CD4-positive, alpha-beta memory T cell (primary cell): ENCODE measurements at places on chromosomes 5 and 9. TPM values are rescaled to one million over a fixed set of nuclear protein-coding genes. Genes with fewer than 3 reads are reported as not detected.

The ATG10 gene
- total RNA-seq = 7.9 TPM

- DNase-seq = no peak
Observed at GRCh38 chr9:105064248-105065097, 136.5 kb upstream of the ABCA1 start.

GRCh38 chr5:139524446-139524845 is 36.7 kb upstream of the UBE2D2 start:
- DNase-seq = no peak

- DNase-seq = no peak
Observed at GRCh38 chr5:77423022-77423750, 68.9 kb downstream of the WDR41 start.

DNA sequence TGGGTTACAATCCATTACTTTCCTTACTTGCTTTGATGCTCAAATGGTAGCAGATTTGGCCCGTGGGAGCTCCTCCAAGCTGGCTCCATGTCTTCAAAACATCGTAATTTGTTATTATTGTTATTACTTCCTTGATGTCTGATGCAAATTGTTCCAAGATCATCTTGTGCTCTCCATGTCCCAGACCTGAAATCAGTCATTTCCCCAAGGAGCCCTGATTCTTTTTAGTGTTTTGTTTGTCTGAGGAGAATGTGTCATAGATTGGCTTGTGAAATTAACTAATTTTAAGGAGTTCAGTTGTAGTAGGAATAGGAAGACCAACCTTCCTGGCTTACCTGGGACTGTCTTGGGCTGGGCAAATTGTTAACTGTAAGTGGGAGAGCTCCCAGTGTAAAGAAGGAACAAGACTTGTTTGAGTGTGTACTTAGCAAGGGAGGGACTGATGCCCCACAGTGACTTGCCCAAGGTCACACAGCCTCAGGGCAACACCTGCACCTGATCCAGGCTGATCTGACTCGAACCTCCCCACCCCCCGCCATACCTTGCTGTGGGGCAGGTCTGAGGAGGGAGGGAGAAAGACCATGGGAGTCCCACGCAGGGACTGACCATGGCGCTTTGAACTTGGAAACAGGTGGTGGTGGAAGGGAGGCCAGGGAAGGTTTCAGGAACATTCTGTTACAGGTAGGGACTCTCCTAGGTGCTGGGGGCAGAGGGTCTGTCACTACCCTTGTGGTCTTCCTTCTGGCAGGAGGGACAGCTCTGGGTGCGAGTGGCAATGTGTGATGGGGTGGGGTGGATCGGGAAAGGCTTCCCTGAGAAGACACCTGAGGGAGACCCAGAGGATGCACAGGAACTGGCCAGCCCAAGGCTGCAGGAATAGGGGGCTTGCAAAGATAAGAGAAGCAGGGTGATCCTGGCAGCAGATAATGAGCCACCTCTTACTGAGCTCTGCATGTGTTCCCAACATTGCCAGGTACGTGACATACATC is 2.7 kb upstream of the BICD2 start:
- DNase-seq = no peak

DNA sequence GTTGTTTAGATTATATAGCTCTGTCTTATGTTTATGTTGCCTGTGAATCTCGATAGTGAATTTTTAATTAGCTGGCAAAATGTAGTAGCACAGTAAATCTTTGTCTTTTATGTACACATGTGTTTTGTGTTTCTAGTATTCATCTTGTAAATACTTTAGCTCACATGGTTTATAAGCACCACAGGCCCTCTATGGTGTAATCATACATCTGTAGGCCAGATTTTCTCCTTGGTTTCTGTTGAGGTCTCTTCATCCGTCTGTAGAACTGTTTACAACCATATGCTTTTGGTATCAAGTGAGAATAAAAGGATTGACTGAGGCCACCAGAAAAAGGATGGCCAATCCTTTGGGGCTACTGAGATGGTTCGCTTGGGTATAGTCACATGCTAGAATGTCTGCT is 45.0 kb downstream of the PRR16 start:
- DNase-seq = no peak

DNA sequence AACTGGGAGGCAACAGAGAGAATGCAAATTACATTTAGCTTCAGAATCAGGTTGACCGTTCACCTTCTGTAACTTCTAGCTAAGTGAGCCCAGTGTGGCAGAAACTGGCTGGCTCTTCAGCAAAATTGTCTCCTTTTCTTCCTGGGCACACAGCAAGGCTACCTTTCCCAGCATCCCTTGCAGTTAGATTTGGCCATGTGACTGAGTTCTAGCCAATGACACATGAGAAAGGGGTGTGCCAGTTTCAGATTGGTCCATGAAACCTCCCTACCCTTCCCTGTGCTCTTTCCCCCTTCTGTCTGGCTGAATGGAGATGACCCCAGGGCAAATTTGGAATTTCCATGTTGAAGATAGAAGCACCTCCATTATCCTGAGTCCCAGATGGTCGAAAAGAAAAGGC is 72.5 kb upstream of the SMIM23 start:
- no peak for DNase-seq

The ISCA1 gene
- 37.2 TPM for total RNA-seq

DNA sequence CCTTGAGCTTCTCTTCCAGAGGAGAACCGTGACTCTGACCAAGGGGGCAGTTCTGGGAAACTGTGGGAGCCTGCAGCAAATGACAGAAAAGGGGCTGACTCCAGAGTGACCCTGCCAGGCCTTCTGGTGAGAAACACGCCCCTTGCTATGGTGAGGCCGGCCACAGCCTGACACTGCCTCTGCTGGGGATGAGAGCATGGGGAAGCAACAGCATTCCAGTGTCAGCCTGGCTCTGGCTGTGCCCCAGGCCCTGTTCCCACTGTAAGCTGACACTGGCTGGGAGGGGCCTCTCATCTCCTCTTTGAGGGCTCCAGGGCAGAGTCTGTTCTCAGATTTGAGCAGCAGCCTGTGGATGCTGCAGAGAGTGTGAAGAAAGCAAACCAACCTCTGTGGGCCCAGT is 180.0 kb upstream of the IL12B start:
- no peak for DNase-seq

The DNAH5 gene
- total RNA-seq = not detected

DNA sequence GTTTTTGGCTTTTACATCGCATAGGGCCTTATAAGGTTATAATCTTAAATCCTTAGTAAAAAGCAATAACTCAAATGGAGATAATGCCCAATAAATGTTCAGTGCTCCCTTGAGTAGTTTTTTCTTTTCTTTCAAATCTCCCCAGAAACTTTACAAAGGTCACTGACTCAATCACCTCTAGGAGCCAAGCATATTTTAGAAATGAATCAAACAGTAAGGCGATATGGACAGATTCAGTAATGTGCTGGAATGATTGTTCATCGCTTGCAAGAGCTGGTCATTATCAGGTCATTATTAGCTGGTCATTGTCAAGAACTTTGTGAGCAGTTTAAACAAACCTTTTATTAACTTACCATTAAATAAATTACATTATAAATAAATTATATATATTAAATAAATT is 130.4 kb upstream of the SLIT3 start:
- DNase-seq = no peak

GRCh38 chr5:79513308-79513703 is 628 bp downstream of the HOMER1 start:
- peak; percentile 13 for DNase-seq

DNA sequence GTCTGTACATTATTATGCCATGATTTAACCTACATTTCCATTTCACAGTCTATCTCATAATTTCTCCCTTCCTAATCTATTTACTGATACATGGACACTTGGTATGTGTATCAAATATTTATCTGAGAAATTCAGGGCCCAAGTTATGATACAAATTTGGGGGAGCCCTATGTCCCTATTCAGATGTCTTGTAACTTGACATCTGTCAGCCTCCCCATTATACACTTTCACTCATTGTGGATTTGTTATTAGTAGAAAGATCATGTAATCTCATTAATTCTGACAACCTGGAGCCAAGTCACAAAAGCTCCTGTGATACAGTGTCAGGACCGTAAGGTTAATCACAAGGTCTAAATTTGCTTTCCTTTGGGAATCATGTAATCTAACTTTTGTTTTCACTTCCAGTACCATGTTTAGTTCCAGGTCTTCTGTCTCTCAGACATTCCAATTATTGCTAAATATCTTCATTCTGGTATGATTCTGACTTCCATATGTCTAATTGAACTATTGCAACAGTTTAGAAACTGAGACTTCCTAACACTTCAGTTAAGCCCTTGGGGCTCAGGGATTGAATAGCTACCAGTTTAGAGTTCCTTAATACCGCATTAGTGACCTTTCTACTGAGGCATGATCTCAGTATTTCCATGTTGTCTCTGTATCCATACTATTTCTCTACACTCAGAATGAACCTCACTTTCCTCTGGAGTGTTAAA is 182.9 kb upstream of the NUDT12 start:
- DNase-seq = no peak

DNA sequence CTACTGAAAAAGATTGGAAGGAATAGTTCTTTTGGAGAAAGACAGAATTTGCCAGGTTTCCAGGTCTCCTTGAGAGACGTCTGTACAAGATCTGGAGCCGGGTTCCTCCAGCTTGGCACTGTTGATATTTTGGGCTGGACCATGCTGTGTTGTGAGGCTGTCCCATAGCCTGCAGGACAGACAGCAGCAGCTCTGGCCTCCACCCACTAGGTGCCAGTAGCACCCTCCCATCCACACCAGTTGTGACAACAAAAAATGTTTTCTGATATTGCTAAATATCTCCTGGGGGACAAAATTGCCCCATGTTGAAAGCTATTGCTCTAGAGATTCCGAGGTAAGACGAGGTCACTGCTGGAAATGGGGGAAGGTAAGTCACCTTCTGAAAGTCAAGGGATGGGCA is 287.7 kb upstream of the DAP start:
- no peak for DNase-seq

The CCL27 gene
- not detected for total RNA-seq

DNA sequence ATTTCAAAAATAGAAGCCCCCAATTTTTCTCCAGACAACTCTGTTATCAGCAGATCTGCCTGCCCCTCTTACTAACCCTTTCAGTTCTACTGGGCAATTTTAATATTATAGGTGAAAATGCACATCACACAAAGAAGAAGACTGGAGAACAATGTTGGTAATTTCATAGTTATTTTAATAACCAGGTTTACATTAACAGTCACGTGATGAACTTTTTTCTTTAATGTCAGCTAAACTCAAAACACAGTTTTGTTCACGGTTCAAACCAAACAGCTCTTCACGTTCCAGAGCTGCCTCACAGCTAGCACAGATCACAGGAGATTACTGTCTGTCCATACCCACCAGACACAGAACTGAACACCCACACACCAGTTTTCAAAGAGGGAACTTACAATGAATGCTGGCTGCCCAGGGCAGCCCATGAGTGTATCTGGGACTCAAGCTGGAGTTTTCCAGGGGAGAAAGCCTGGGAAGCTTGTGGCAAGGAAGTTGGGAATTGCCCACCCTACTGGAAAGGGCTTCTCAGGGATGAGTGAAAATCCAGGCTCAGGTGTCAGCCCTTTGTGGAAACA is 119.1 kb downstream of the DPYSL3 start:
- no peak for DNase-seq

- no peak for DNase-seq
Observed at GRCh38 chr9:134545543-134546245, 95.9 kb upstream of the COL5A1 start.

- no peak for DNase-seq
Observed at GRCh38 chr9:37187713-37188439, 67.5 kb downstream of the ZCCHC7 start.

DNA sequence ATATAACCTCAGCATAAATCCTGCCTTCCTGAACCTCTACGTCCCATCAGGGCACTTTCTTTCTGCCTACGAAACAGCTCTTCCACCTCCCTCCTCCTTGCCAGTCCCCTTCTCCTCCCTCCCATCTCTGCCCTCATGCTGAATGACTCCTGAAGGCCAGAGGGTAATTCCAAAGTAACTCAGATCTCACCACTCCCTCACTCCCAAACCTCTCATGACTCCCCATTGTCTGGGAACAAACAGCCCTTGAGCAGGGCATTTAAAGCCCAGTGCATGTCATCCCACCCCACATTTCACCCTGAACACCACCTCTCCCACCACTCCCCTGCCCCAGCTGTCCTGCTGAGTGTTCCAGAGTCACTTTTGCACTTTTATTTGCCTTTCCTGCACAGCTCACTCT is 8.9 kb upstream of the FBP1 start:
- no peak for DNase-seq

- DNase-seq = no peak
Observed at GRCh38 chr9:106438928-106439327, 424.0 kb upstream of the ZNF462 start.

DNA sequence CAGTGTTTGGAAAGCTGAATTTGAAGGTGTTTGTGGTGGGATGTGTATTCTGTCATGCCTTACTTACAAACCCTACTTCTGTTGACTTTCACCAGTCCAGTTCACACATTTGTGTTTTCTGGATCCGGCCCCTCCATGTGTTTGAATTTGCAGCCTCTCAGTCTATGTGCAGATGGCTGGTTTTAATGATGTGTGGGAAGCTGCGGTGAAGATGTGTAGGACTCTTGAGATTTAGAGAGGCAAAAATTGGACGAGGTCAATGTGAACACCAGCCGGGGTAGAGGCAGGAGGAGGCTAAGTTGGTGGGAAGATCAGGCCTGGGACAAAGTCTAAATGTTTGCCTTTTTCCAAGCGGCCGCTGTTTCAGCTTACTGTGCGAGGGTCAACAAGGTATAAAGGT is 115.4 kb upstream of the KLF9 start:
- no peak for DNase-seq

GRCh38 chr9:106468431-106468830 is 394.5 kb upstream of the ZNF462 start:
- DNase-seq = no peak

DNA sequence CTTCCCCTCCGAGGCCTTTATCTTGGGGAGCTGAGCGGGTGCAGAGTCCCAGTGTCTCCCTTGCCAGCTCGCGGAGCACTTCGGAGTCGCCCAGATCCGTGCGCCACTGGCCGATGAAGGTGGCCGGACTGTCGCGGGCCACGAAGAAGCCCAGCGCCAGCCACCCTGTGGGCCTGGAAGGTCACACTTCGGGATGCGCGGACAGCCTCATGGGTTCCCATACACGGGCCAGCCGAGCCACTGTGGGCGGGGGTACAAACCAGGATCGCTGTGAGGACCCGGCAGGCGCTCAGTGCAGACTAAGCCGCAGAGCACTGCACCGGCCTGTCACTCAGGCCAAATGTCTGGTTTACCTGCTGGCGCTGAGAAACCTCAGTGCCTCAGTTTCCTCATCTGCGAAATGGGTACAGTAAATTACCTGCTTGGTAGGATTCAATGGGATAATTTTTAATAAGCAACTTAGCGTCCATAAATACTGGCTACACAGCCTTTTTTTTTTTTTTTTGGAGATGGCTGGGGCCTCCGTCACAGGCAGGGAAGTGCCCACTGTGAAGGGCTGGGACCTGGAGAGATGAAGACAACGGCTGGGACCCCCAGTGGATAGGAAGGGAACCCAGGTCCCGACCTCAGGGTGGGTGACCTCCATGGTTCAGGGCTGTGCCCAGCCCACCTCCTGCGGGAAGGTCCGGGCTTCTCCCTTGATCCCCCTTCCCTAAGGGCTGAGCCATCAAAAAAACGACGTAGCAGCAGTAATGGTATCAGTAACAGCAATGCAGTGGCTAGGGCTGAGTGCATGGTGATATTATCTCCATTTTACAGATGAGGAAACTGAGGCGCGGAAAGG is 38.7 kb upstream of the CTSV start:
- no peak for DNase-seq
